ENCODE measurements at places on chromosomes 12 and 14. TPM values are rescaled to one million over a fixed set of nuclear protein-coding genes. Genes with fewer than 3 reads are reported as not detected.

GPR162 gene
- total RNA-seq: 1.4 TPM

BMP4 gene
- 2.5 TPM for total RNA-seq

CYP27B1 gene
- not detected for total RNA-seq

TMTC1 gene
- 44.7 TPM for total RNA-seq

AQP5 gene
- not detected for total RNA-seq

SDR9C7 gene
- total RNA-seq: 0.97 TPM

SLC4A8 gene
- total RNA-seq: 0.02 TPM

GLIPR1L1 gene
- not detected for total RNA-seq

RNASE7 gene
- 0.15 TPM for total RNA-seq

TEX52 gene
- not detected for total RNA-seq

EPS8 gene
- 16.9 TPM for total RNA-seq

TOMM20L gene
- not detected for total RNA-seq

TAS2R46 gene
- 0.24 TPM for total RNA-seq

MYO1A gene
- 1.3 TPM for total RNA-seq

KRT79 gene
- total RNA-seq: not detected

KCNH5 gene
- total RNA-seq: not detected

SYNDIG1L gene
- not detected for total RNA-seq
